CD4-positive, alpha-beta T cell treated with Interleukin-2 at 100 ng/mL for 4 hours (primary cell): ENCODE measurements at places on chromosomes 7 and 10.

DNA sequence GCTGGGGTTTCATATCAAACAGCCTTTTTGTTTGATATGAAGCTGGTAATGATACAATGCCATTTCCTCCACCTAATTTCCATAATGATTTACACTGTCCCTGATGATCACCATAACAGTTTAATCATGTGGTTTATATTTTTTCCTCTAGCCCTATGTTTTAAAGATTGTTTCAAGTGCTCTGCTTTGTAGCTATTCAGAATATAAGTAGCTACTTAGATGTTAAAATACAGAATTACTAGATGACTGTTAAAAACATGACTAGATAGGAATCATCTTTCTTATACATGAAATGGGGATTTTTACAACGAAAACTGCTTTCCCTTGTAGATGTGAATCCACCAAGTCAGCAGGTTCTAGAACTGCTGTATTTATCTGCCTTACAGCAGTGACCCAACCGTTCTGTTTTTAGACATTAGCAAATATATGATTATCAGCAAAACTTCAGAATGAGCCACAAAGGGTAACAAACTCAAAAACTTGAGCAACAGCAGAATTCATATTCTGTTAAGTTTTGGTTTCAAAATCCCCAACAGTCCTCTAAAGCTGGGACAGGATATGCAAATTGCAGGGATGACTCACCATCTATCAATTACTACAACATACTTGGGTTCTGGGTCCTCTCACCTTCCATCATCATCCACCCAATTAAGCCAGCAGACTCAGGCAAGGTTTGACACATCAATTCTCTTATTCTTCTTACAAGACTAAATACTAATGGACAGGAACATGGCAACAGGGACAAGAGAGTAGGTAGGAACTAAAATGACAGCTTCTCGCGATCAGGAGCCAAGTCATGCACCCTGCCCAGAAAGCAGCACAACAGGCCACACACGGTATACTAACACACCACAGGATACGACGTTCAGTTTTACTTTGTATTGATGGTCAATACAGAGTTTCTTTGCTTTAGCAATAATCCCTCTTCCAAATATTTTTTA is 83.9 kb downstream of the PIP4K2A start:
- peak; percentile 83 for DNase-seq

- no peak for DNase-seq
Observed at GRCh38 chr7:27299861-27300260, 57.3 kb downstream of the EVX1 start.

DNA sequence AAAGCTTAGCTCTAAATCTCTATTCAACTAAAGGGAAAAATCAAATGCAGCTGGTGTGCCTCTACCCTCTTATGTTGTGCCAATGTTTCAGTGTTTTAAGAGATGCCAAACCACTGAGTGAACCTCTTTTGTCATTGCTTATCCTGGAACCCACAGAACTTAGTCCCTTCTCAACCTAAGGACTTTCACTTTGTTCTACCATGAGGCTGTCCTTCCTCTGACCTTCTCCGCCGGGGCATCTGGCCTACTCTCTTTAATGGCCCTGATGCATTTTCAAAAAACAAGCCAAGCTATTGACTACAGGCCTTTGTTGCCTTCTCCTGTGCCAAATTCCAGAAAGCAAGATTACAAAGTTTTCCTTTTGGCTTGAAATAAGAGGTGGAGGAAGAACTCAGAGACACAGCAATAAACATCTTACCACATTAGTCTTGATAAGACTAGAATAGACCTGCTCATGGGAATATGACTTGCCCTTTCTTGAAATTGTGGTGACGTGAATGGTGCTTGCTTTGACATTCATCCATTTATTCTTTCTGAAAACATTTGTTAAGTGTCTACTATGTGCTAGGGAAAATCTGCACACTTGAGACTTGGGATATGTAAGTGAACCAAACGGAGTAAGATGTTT is 253.2 kb upstream of the SMIM30 start:
- no peak for DNase-seq

GRCh38 chr10:17200001-17200911 is 1.2 kb downstream of the TRDMT1 start:
- no peak for DNase-seq

GRCh38 chr10:110919971-110920881 is 822 bp downstream of the SHOC2 start:
- peak; percentile 15 for DNase-seq

- DNase-seq, result peak; percentile 1
Observed at GRCh38 chr10:132634241-132634946, 96.8 kb downstream of the INPP5A start.

DNA sequence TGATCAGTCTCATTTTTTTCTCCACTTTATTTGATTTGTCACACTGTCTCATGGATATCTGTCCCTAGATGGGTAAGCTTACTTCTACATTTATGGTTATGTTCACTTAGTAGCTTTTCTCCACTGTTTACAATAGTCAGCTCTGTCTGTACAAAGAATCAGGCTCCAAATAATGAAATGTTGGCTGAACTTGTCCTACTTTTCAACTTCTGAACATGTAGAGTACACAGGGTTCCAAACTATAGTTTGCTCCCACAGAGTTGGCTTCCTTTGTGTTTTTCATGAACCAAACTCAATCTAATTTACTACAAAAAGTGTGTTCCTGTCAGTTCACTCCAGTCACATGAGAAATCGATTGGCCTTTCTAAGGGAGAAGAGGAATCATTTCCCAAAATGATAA is 175.0 kb downstream of the CCDC71L start:
- no peak for DNase-seq

- DNase-seq, result no peak
Observed at GRCh38 chr10:58140691-58141347, 126.9 kb downstream of the IPMK start.

- peak; percentile 68 for DNase-seq
Observed at GRCh38 chr10:72337039-72337629, 17.6 kb downstream of the DNAJB12 start.

DNA sequence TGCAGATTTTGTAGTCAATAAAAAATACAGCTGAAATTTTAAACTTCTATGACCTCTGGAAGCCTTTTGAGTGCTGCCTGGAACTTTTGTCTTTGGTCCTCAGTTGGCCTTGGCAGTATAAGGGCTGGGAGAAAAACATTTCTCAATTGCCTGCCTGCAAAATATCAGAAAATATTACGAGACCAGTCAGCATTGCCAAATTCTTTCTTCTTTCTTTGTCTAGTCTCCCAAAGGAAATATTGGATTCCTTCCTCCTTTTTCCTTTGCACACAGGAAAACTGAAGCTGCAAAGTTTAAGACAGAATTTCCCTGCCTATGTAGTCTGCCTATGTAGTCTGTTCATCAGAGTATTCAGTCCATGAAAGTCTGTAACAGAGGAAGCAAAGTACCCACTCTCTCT is 95.9 kb downstream of the CHRM2 start:
- no peak for DNase-seq

- DNase-seq, result no peak
Observed at GRCh38 chr10:23351926-23352519, 7.4 kb upstream of the C10orf67 start.

GRCh38 chr10:103791858-103792257 is 63.5 kb downstream of the SH3PXD2A start:
- DNase-seq, result no peak

GRCh38 chr7:131689662-131690234 is 133.3 kb upstream of the PODXL start:
- no peak for DNase-seq

DNA sequence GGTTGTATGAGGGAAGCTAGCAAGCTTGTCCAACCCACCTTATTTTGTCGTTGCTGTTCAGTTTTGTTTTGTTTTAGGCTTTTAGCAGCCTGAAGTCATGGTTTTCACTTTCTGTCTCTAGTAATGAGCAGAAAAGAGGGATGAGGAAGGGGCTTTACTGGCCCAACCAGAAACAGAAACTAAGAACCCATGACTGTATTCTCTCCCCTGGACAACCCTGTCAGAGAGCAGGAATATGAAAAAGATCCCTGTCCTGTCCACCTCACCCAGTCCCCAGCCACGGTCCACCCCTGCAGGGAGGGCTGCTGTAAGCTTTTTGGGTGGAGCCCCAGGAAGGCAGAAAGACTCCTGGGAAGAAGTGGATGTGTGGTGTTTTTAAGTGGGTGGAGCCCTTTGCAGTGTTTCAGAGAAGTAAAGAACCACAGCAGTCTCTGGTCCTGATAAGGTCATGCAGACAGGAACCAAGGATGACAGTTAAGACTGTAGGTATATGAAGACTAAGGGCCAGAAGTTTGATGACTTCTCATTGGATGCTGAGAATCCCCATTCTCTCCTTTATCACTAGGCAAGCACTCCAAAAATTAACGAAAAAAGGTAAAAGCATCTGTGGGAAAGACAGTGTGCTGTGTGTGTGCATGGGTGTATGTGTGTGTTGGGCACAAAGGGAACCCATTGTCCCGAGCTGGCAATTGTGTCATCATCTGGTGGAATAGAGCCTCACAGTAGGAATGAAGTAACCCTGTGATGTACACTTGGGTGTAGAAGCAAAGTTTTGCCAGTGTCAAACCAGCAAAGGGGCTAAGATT is 13.8 kb downstream of the MRPL32 start:
- DNase-seq, result no peak

- no peak for DNase-seq
Observed at GRCh38 chr10:58851606-58852005, 324.8 kb upstream of the PHYHIPL start.

- no peak for DNase-seq
Observed at GRCh38 chr10:63711867-63712716, 190.9 kb downstream of the REEP3 start.

DNA sequence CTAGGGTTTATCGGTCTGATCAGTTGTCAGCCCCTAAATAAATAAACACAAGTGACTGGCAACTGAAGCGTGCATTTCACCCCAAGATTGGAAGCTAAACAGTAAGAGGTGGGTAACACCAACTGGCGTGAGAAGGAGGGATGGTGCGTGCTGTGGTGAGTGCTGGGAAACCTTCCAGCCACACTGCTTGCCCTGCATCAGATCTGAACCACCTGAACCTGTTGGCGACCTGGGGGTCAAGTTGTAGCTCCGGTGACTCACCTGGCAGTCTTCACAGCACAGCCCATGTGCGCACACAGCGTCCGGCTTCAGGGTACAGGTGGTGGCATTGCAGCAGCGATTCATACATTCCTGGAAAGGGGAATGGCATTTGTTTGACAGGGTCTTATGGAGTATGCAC is 170.1 kb downstream of the FANK1 start:
- DNase-seq, result no peak

GRCh38 chr7:46147871-46148270 is 226.8 kb upstream of the IGFBP3 start:
- no peak for DNase-seq

- DNase-seq, result no peak
Observed at GRCh38 chr10:97307866-97308780, 10.9 kb upstream of the FRAT1 start.

GRCh38 chr7:44322631-44323363 is 2.6 kb downstream of the CAMK2B start:
- no peak for DNase-seq

- DNase-seq, result no peak
Observed at GRCh38 chr10:114375047-114375446, 29.3 kb downstream of the AFAP1L2 start.

DNA sequence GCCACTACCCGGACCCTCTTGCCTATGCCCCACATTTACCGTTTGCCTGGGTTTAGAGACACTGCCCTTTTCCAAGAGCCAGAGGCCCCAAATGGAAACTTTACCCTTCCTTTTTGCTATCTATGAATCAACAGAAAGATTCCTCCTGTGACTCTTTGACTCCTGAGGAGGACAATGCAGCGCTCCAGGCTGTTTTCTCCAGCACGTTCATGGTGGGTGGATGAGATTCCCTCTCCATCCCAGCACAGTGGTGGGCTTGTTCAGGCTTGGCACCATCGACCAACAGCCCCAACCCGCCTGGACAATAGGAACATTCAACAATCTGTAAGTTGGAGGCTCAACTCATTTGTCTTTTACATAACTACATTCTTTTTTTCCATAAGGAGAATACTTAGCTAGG is 55.9 kb downstream of the DLD start:
- no peak for DNase-seq

DNA sequence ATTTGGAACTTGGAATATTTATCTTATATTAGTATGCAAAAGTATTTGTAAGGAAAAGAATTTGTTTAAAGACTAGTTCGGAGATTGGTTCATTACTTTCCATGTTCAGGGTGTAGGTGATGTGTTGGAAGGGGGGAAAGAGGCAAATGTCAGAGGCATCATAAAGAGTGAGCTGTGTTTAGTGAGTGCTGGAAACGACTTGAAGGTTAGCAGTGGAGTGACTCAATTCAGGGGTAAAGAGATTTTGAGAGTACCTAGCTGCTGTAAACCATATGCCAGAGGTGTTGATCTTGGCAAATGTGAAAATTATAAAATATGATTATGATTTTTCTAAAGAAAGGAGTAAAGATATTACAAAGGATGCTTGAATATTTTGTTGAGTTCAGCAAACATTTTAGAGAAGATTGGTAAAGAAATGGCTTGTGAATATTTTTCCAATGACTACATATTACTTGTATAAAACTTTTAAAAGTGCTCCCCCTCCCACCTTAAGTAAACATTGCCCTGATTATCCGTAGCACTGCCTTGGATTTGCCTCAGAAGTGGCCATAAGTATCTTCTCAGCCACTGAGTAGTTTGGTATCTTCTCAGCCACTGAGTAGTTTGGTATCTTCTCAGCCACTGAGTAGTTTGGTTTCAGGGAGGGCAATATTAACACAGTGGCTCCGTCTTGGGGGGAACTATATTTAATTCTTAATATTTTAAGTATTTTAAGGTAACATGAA is 51.5 kb downstream of the ZNRF2 start:
- DNase-seq, result no peak

DNA sequence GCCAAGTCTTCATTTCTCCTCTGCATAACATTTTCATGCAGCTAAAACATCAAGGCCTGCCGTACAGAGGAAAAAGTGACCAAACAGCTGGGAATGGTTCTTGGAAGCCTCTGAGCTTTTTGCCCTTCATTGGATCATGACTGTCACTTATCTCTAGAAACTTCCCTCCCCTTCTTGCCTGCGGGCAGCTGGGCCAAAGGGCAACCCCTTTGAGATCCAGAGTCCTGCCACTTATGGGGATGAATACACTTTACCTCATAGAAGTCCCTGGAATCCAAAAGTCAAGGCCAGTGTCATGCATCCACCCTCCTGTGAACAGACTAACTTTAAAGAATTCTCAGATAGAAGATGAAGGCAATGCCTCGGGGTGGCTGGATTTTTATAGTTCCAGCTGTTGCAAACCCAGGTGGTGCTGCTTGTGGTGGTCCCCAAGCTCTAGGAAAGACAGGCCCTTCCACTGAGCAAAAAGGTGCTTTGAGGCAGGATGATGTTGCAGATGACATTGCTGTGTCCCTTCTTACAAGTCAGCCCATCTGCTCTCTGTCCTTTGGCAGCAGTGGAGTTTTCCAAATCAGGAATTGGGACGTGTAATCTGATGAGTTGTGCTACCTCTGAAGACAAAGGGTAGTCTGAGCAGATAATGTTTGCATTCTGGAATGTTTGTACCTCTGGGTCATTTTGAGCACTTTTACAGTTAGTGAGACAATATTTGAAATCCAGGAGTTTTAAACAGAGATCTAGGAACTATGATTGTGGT is 64.2 kb downstream of the LRMDA start:
- DNase-seq, result no peak

- no peak for DNase-seq
Observed at GRCh38 chr7:27459021-27459730, 203.5 kb downstream of the HIBADH start.
